ENCODE measurements at places on chromosomes 4 and X.

DNA sequence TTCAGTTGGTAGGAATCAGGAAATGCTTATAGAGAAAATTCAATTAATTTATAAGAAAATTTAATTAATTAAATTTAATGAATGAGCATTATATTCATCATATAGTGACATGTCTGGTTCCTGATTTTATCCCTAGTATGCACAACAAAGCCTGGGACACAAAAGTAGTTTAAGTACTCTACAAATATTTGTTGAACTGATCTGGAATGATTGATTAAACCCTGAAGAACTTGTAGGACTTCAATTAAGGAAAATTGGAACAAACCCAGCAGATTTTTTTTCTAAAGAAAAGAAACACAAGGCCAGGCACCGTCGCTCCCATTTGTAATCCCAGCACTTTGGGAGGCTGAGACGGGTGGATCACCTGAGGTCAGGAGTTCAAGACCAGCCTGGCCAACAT is 4.5 kb upstream of the APELA start:
- no peak for DNase-seq

DNA sequence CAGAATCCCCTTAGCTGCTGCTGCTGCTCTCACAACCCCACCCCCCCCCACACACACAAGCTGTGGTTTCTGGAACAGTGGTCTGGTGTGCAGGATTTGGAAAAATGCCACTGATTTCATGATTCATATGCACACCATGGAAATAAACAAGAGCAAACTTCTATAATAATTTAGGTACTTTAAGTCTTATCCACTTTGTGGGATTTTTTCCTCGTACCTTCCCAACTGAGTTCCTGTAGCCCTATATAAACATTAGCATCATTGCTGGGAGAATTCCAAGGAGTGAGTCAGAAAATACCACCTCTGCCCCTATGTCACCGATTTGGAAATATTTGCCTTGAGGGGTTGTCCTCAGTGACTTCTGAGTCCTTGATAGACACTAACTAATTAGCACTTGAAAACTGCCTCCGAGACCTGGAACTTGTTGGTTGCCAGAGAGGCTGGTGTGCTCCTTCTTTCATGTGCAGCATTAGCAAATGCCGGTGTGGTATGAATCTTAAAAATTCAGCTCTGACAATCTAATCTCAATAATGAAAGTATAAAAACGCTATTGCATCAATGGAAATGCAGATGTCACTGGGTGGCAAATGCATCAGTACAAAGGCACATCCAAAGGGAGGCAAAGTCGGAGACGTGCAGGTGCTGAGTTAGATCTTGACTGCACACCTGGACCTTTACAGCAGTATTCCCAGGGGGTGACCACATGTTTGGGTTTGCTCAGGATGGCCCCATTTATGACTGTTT is 61.8 kb downstream of the CPE start:
- no peak for DNase-seq

- no peak for DNase-seq
Observed at GRCh38 chrX:8867406-8867805, 66.2 kb upstream of the FAM9A start.

GRCh38 chr4:58507079-58507478 is 1396.9 kb upstream of the IGFBP7 start:
- DNase-seq, result no peak

DNA sequence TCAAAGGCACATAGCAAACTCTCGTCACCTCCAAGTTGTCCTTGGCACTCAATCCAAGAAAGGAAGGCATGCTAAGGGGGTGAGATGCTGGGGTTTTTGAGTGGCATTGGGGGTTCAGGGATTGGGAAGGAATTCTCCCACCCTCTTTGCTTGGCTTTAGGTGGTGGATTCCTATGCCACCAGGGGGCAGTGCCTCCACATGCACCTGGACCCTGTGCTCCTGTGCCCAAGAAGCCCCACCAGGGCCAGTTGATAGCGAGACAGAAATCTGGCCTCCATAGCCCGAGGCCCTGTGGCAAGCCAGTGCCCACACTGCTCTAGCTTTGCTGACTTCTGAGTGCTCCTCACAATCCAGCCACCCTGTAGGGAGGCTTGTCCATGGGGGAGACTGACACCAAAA is 2.0 kb upstream of the FATE1 start:
- DNase-seq, result no peak

GRCh38 chr4:91990726-91991125 is 313.0 kb upstream of the GRID2 start:
- no peak for DNase-seq

DNA sequence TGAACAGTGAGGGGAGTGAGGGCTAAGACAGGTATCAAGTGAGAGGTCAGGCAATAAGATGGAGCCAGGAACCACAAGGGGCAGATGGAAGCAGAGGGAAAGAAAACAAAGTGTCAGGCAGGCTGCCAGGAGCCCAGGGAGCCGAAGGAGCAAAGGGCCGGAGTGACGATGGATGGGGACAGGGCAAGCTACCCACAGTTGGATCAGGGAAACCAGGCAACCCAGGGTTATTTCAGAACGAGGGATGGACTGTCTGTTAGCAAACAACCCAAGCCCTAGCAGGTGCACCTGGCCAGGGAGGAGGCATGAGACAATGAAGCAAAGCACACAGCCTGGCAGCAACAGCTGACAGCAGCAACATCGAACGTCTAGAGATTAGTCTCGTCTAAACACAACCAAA is 39.2 kb downstream of the SEL1L3 start:
- DNase-seq, result no peak

DNA sequence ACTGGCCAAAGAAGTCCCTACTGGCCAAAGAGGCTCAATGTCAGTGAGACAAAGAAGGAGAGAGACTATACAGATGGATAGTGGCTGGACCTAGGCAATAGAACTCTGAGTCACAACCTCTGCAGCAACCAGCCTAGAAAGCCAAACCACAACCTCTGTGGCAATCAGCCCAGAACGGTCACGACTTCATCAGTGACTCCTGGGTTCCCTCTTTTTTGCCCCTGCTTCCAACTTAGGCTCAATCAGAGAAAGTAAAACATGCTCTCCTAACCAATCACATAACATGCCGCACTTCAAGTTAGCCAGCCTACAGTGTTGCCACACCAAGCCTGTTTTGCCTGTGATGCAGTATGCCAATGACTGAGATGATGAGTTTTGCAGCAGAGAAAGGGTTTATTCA is 203.4 kb downstream of the ANAPC10 start:
- no peak for DNase-seq

- no peak for DNase-seq
Observed at GRCh38 chr4:70703619-70704214, 15.4 kb downstream of the UTP3 start.
